ENCODE measurements at places on chromosomes 12 and 14.

GRCh38 chr12:39116861-39117260 lies 211.5 kb upstream of the CPNE8 start:
- no peak for DNase-seq

DNA sequence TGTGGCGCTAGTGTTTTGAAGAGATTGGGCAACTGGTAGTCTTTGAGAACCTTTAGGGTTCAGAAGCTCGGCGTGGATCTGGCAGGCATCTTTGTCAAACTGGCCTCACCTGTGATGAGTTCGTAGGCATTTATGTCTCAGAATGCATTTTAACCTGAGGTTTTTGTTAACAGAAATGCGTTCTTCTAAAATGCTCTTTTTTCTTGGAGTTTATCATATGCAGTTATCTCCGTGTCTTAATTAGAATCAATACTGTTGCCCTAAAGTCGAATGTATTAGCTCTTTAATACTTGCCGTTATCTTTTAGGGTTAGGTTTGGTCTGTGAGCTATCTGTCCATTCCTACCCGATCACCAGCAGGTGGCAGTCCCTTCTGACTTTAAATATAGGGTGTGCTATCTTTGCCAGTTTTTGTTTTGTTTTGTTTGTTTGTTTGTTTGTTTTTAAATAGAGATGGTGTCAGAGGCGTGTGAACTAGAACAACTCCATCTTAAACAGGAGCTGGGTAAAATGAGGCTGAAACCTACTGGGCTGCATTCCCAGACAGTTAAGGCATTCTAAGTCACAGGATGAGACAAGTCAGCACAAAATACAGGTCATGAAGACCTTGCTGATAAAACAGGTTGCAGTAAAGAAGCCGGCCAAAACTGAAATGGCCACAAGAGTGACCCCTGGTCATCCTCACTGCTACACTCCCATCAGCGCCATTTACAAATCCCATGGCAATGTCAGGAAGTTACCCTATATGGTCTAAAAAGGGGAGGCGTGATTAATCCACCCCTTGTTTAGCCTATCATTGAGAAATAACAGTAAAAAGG lies 1.4 kb downstream of the ATF1 start:
- peak; percentile 68 for DNase-seq

- DNase-seq = peak; percentile 63
Measured at GRCh38 chr14:35046751-35047536, 872 bp downstream of the FAM177A1 start.

GRCh38 chr14:104367866-104368750 lies 211.5 kb upstream of the C14orf180 start:
- DNase-seq = no peak

DNA sequence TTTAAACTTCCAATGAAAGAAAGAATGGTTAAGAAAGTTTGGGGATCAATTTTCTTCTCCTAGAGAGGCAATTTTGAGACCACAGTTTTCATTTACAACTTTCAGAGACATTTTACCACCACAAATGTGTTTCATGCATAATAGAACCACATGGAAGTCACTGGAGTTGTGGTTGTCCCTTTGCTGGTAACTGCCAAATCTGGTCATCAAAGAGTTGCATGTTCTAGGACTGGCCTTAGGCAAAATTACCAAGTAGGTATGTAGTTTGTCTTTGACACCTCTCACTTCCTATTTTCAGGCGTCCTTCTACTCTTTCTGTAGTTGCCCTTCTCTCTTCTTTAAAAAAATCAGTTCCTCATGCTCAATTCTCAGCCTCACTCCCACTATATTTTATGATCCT lies 54.3 kb upstream of the TMX1 start:
- DNase-seq = no peak

DNA sequence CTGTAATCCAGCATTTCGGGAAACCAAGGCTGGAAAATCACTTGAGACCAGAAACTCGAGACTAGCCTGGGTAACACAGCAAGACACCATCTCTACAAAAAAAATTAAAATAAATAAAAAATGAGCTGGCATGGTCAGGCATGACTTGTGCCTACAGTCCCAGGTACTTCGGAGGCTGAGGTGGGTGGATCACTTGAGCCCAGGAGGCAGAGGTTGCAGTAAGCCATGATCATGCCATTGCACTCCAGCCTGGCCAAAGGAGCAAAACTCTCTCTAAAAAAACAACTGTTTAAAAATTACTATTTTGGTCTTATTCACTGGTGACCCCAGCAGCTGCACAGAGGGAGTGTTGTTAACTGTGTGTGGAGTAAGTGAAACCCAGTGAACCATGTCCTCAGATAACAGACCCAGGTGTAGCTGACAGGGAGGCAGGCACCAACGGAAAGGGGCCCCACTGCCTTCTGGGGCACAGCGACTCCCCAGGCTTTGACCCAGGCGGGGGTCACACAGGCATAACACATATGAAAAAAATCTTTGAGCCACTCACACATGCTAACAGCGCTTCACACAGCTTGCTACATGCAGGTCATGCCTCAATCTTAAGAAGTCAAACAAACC lies 12.1 kb downstream of the DDX54 start:
- DNase-seq = no peak

DNA sequence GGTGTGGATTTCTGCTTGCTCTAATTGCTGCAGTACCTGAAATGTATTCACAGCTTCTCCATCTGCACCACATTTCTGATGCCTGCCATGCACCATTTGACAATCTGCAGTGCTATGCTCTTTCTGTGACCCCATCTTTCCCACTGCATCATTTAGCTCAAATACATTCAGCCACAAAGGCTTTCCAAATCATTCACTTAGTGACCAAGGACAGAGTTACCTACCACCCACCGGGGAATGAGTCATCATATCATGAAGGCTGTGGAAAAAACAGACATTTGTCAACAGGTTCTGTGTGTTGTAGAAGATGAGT lies 465.5 kb upstream of the ATP2B1 start:
- peak; percentile 21 for DNase-seq

DNA sequence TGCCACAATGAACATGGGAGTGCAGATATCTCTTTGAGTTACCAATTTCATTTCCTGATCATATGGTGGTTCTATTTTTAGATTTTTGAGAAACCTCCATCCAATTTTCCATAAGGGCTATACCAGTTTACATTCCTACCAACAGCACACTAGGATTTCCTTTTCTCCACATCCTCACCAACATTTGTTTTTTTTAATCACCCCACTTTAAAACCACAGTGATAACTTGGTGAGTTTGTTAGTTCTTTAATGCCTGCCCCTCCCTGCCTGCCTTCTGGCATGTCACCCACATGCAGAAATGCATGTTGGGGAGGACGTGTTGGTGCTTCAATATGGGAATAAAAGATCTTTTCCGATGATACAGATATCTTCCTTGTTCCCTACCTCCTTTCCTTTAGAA lies 167.9 kb downstream of the CAND1 start:
- no peak for DNase-seq

GRCh38 chr12:46933947-46934346 lies 108.2 kb upstream of the SLC38A4 start:
- DNase-seq = no peak

DNA sequence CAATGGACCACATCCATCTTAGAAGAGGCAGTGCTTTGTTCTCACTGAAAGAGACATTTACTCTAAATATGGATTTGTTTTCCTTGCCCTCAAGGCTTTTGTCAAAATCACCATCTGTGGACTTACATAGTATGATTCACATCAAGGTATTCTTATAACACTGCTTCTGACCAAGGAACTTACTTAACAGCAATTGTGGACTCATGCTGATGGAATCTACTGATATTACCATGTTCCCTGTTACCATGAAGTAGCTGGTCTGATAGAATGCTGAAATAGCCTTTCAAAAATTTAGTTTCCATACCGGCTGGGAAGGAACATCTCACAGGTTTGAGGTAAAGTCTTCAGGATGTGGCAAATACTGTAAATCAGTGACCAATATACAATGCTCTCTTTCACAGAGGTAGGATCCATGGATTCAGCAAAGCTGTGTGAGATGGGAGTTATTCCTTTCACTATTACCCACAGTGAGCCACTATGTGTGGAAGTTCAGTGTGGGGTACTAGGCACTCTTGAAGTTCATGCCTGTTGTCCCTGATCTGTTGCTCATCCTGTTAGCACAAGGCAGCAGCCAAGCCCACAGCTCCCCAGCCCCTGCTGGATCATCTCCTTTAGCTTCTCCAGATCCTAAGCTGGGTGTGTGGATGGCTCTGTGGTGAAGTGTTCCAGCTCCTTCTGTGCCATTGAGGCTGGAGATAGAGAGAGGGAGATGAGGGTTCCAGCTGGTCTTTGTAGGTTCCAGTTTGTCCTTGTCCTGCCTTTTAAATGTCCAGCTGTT lies 126.4 kb downstream of the ATP23 start:
- no peak for DNase-seq

DNA sequence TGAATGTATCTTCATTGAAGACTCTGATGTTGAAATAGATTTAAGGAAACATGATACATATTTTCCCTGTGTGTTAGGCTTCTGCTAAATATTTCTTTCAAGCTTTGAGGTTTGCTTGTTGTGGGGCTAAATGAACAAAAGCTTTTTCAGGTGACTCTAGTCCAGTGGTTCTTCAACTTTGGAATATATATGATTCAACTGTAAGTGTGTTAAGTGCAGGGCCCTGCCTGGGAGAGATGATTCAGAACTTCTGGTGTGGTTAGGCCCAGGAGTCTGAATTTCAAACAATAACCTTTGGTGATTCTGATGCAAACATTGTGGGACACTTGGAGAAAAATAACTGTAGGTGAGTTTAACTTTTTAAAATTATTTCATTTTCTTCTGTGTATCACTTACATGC lies 93.0 kb downstream of the TRHDE start:
- DNase-seq = no peak

DNA sequence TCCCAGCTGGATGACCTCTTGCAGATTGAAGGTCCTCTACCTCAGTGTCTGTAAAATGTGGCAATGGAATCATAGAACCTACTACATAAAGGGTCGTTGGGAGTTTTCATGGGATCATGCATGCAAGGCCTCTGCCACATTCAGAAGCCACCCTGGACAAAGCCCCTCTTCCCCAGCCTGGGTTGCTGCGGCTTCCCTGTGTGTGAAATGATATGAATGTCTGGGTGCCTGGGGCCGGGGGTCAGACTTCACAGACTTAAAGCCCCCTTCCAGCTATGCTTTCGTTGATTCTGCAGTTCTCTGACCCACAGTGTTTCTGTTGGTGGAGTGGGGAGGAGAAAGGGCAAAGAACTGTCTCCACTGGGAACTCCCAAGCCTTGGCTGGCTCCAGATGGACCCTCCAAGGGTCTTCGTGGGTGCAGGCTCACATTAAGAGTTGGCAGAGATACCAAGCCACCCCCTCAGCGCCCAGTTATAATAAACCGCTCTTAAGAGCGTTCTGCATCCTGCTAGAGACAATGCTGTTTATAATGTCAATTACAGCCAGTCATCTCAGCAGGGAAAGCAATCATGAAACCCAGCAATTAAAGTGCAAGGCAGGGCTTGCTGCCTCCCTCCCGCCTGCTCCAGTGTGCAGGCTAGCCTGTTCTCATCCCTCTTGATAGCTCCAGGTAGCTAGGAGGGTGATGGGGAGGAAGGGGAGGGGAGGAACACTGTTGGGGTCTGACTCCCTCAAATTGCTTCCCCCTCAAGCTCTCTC lies 210.9 kb upstream of the FKBP4 start:
- no peak for DNase-seq

- DNase-seq = no peak
Measured at GRCh38 chr12:43271659-43272058, 280.3 kb downstream of the ADAMTS20 start.
